SJSA1 (cell line): ENCODE measurements at places on chromosomes 4 and X. TPM values are rescaled to one million over a fixed set of nuclear protein-coding genes. Genes with fewer than 3 reads are reported as not detected.

DNA sequence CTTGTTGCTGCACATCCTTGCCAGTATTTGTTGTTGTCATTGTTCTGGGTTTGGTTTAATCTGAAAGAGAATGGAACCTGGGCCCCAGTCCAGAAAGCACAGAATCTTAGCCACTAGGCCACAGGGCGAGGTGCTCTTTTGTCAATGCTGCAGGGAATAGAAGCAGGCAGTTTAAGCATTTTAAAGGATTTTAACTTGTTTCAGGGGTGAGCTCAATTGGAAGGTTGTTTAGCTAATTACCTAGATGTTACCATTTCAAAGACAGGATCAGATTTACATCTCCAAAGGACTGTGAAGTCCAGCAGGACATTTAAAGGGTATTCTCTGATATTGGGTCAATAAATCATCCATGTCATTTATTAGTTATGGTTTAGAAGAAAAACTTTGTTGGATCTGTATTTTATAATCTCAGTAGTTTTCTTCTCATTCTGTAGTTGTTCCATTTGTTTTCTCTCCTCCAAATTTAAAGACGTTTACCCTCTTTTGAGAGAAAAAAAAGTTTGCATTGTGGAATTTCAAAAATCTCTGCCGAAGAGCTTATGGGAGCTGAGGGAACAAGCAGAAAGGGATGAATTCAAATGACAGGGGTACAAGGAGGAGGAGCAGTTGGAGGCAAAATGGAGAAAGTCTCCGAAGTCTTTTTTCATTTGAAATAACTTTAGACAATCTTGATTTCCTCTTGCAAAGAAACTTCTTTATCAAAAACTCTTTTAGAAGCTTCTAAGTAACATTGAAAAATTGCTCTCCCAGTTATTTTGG is 57.5 kb upstream of the FAM47C start:
- no peak for DNase-seq
- H3K4me3 ChIP-seq = no peak overlapping the region
- no peaks in the 10 kb centered on the region for H3K27me3 ChIP-seq
- H3K36me3 ChIP-seq = no peaks in the 10 kb centered on the region
- H3K4me1 ChIP-seq = no peaks in the 10 kb centered on the region
- H3K27ac ChIP-seq = no peak overlapping the region

The POU3F4 gene
- total RNA-seq = not detected in 2 replicates

The F8A1 gene
- 0.89 and 1.5 TPM in 2 replicates for total RNA-seq

The MTM1 gene
- total RNA-seq = 8.7 and 12.8 TPM in 2 replicates

DNA sequence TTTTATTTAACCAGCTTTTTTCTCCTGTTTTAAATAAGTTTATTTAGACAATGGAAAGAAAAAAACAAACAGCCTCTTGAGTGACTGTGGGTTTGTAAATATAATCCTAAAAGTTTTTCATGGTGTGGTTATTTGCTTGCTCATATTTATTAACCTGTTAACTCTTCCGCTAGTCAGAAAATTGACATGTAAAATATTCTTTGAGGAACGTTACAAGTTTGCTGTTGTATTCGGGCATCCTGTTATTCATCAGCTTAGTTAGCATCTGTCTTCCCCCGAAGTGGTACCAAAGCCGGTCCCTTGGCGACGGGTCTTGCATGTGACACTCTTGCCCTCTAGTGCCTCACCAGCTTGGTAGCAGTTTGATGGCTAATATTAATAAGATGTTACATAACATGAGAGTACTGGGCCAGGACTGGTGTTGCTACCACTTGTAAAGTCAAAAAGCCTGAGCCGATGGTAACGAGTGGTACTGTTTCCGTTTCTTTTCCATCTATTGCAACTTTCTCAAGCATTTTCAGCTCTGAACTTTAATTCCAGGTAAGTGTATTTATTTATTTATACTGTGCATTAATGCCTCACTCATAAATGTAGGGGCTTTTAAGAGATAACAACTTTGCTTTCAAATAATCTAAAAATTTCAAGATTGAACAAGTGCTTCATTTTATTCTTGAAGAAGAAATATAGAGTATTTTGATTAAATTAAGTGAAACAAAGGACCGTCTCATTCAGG is at the start of gene NDST3:
Gene NDST3, plus strand, starts transcription at position 434 of the 733 bp plus-strand sequence. CDS start 19,425 bp downstream, outside the sequence.
- DNase-seq = peak; percentile 66
- no peak within 1 kb of the TSS for H3K27ac ChIP-seq
- H3K27me3 ChIP-seq = peaks cover 23% of the 10 kb centered on the region

GRCh38 chrX:118345045-118345463 is 852 bp upstream of the WDR44 start:
- no peaks in the 10 kb centered on the region for H3K27me3 ChIP-seq
- H3K36me3 ChIP-seq = peaks cover 2% of the 10 kb centered on the region; the same call in 1 of the 2 replicates
- H3K4me3 ChIP-seq = peak overlapping the region; percentile 67
- no peak for DNase-seq
- H3K27ac ChIP-seq = peak overlapping the region; percentile 62
- H3K4me1 ChIP-seq = peaks cover 8% of the 10 kb centered on the region; the same call in 1 of the 2 replicates

DNA sequence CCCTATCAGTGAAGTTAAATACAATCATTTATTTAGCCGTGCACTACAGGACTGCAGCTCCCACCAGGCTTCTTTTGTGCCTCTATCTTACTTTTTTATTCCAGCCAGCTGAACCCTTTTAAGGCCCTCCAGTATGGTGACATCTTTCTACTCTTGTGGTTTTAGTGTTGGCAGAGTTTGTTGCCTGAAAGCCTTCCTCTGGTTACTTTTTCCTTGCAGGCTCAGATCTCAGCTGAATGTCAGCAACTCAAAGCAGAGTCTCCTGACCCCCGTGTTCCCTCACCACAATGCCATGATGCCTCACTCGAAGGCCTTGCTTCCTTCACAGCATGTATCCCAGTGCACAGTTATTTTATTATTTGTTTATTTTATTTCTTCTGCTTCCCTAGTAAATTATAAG is 818.9 kb upstream of the LCORL start:
- no peak overlapping the region for H3K4me3 ChIP-seq
- DNase-seq = no peak
- no peak overlapping the region for H3K27ac ChIP-seq
- no peaks in the 10 kb centered on the region for H3K27me3 ChIP-seq

The MAGEA2B gene
- total RNA-seq = not detected in 2 replicates

GRCh38 chr4:97990409-97990808 is 152.9 kb downstream of the STPG2 start:
- no peak for DNase-seq
- H3K27ac ChIP-seq = no peak overlapping the region
- no peaks in the 10 kb centered on the region for H3K27me3 ChIP-seq
- H3K4me3 ChIP-seq = no peak overlapping the region
- no peaks in the 10 kb centered on the region for H3K4me1 ChIP-seq

GRCh38 chrX:131881194-131881593 is 141.9 kb upstream of the STK26 start:
- H3K4me1 ChIP-seq = no peaks in the 10 kb centered on the region
- H3K27me3 ChIP-seq = no peaks in the 10 kb centered on the region
- no peak overlapping the region for H3K27ac ChIP-seq

DNA sequence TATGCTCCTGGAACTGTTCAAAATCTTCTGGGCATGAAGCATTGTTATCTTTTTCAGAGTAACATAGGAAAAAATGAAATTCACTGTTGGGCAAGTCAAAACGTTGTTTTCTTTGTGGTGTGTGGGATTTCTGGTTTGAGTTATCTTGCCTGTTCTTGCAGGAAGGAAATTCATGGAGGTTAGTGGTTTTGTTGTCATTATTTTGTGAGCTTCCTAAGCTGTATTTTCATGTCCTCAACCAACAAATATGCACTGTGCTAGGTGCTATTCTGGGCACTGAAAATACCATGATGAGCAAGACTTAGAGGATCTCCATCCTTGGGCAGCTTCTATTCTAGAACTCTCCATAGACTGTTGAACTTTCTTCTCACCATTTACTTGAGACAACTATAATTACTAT is 16.9 kb downstream of the SPINK2 start:
- peaks cover 18% of the 10 kb centered on the region for H3K4me1 ChIP-seq
- H3K36me3 ChIP-seq = no peaks in the 10 kb centered on the region
- peak; percentile 38 for DNase-seq
- H3K4me3 ChIP-seq = no peak overlapping the region

GRCh38 chr4:183959319-183960045 is 54.4 kb downstream of the STOX2 start:
- no peaks in the 10 kb centered on the region for H3K36me3 ChIP-seq
- no peaks in the 10 kb centered on the region for H3K27me3 ChIP-seq
- no peak overlapping the region for H3K27ac ChIP-seq
- DNase-seq = no peak
- H3K4me1 ChIP-seq = no peaks in the 10 kb centered on the region

- H3K4me3 ChIP-seq = peak overlapping the region; percentile 33
- no peaks in the 10 kb centered on the region for H3K27me3 ChIP-seq
- no peaks in the 10 kb centered on the region for H3K36me3 ChIP-seq
- H3K27ac ChIP-seq = peak overlapping the region; percentile 94
These were observed 165.3 kb upstream of the BCOR start for GRCh38 chrX:40263014-40263560.

DNA sequence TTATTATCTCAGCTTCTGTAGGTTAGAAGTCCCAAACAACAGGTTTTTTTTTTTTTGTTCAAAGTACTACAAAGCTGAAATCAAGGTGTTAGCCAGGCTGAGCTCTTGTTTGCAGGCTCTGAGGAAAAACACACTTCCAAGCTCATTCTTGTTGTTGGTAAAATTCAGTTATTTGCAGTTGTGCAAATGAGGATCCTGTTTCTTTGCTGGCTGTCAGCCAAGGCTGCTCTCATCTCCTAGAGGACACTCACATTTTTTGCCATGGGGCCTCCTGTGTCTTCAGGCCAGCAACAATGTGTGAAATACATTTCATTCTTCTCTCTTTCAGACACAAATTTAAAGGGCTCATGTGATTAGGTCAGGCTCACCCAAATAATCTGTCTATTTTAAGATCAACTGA is 60.3 kb upstream of the HSD17B10 start:
- no peak overlapping the region for H3K27ac ChIP-seq
- no peaks in the 10 kb centered on the region for H3K36me3 ChIP-seq
- H3K4me1 ChIP-seq = no peaks in the 10 kb centered on the region
- no peak overlapping the region for H3K4me3 ChIP-seq

The TRMT10A gene
- 3.5 and 12.1 TPM in 2 replicates for total RNA-seq

- H3K4me1 ChIP-seq = no peaks in the 10 kb centered on the region
- no peak overlapping the region for H3K27ac ChIP-seq
- H3K27me3 ChIP-seq = no peaks in the 10 kb centered on the region
- peaks cover 92% of the 10 kb centered on the region for H3K36me3 ChIP-seq
- no peak for DNase-seq
- H3K4me3 ChIP-seq = no peak overlapping the region
These were observed 37.9 kb downstream of the WDR1 start for GRCh38 chr4:10078481-10079233.

The L1CAM gene
- 0.05 TPM in 1 of 2 replicates, not detected in the other for total RNA-seq

GRCh38 chr4:47692691-47693090 is 145.2 kb downstream of the CORIN start:
- H3K27me3 ChIP-seq = no peaks in the 10 kb centered on the region
- no peak overlapping the region for H3K4me3 ChIP-seq
- H3K36me3 ChIP-seq = no peaks in the 10 kb centered on the region
- DNase-seq = no peak
- H3K4me1 ChIP-seq = no peaks in the 10 kb centered on the region

The CT45A5 gene
- not detected in 2 replicates for total RNA-seq

The GSX2 gene
- not detected in 2 replicates for total RNA-seq

- 0 out of 2 replicates have a peak, but pooled peaks cover 4% of the 10 kb centered on the region for H3K4me1 ChIP-seq
- no peak overlapping the region for H3K27ac ChIP-seq
- no peak overlapping the region for H3K4me3 ChIP-seq
These were observed 32.4 kb downstream of the ADH7 start for GRCh38 chr4:99402765-99403164.

DNA sequence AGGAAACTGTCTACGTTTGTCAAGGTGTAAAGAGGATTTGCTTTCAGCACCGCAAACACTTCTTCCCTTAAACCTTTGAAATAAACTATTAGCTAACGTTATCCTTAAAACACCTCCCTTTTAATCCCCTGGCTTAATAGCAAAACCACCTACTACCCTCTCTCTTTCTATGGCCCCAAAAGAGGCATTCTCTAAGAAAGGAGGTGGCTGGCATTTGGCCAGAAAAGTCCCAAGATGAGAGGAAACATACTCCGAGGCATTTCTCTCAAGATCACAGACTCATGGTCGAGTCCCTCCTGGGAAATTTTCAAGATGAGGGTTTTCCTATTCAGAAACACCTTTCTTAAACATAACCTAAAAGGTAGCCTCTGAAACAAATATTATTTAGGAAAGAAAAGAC is 60.6 kb upstream of the VCX3B start:
- no peak overlapping the region for H3K4me3 ChIP-seq
- H3K4me1 ChIP-seq = peaks cover 21% of the 10 kb centered on the region
- no peaks in the 10 kb centered on the region for H3K27me3 ChIP-seq
- no peaks in the 10 kb centered on the region for H3K36me3 ChIP-seq
- DNase-seq = peak; percentile 23

GRCh38 chr4:147916351-147916750 is 184.5 kb downstream of the ARHGAP10 start:
- H3K36me3 ChIP-seq = peaks cover 31% of the 10 kb centered on the region
- H3K4me3 ChIP-seq = no peak overlapping the region
- no peak for DNase-seq
- no peaks in the 10 kb centered on the region for H3K27me3 ChIP-seq
- H3K27ac ChIP-seq = no peak overlapping the region

The PARM1 gene
- total RNA-seq = not detected in 2 replicates

The IQSEC2 gene
- 4.8 and 5.1 TPM in 2 replicates for total RNA-seq

The PRR27 gene
- not detected in 2 replicates for total RNA-seq

The ARHGAP36 gene
- not detected in 2 replicates for total RNA-seq

DNA sequence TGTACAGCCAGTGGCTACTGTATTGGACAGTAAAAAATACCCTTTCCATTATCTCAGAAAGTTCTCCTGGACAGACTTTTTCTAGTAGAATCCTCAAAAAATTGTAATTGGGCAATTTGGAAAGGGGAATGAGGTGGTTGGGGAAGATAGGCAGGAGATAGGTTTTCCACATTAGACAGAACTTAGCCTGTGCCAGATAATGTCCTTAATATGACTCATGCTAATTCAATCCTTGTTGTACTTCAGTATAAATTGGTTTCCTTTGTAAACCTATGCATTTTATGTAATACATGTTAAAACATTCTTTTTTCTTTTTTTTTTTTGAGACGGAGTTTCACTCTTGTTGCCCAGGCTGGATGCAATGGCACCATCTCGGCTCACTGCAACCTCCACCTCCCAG is 8.9 kb downstream of the EIF4E start:
- H3K4me1 ChIP-seq = peaks cover 8% of the 10 kb centered on the region; the same call in 1 of the 2 replicates
- DNase-seq = no peak
- peaks cover 24% of the 10 kb centered on the region for H3K36me3 ChIP-seq
- no peak overlapping the region for H3K4me3 ChIP-seq
- H3K27ac ChIP-seq = no peak overlapping the region
- no peaks in the 10 kb centered on the region for H3K27me3 ChIP-seq

The TMEM271 gene
- not detected in 2 replicates for total RNA-seq

GRCh38 chrX:22541926-22542325 is 269.2 kb downstream of the CBLL2 start:
- no peak overlapping the region for H3K27ac ChIP-seq
- H3K4me1 ChIP-seq = no peaks in the 10 kb centered on the region
- no peak overlapping the region for H3K4me3 ChIP-seq
- no peaks in the 10 kb centered on the region for H3K27me3 ChIP-seq
- DNase-seq = no peak
- no peaks in the 10 kb centered on the region for H3K36me3 ChIP-seq

- no peak overlapping the region for H3K4me3 ChIP-seq
- H3K27me3 ChIP-seq = no peaks in the 10 kb centered on the region
- no peak overlapping the region for H3K27ac ChIP-seq
- no peaks in the 10 kb centered on the region for H3K4me1 ChIP-seq
- H3K36me3 ChIP-seq = no peaks in the 10 kb centered on the region
- no peak for DNase-seq
These were observed 19.8 kb downstream of the PNMA6F start for GRCh38 chrX:153301746-153302145.
